ENCODE measurements at places on chromosomes 2 and 18.

DNA sequence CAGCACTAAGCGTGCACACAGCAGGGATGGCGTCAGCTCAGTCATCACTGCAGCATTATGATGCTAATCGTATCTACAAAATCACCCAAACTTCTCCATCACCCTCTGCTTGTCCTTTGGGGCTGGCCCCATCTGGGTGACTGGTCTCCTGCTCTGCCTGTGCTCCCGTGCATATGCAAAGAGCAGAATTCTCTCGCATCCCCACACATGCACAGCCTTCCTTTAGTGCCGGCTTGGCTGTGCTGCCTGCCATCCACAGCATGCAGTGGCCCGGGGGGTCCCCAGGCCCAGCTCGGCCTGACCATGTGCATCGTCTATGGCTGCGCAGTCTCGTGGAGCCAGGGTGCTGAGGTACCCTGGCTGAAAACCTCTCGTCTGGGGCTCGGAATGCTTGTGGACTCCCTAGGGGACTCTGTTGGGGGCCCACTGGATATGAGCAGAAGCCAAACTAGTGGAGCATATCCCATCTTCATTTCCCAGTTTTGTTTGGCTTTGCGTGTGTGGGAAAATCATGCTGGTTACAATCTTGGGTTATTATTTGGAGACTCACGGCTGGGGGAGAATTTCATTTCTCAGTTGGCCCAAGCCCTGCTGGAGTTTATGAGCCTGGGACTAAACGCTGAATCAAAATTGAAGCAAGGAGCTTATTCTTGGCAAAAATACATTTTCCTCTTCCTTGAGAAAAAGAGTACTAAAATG is 70.9 kb upstream of the HS6ST1 start:
- DNase-seq: no peak

GRCh38 chr2:182816866-182817265 is 49.6 kb downstream of the FRZB start:
- DNase-seq: no peak

DNA sequence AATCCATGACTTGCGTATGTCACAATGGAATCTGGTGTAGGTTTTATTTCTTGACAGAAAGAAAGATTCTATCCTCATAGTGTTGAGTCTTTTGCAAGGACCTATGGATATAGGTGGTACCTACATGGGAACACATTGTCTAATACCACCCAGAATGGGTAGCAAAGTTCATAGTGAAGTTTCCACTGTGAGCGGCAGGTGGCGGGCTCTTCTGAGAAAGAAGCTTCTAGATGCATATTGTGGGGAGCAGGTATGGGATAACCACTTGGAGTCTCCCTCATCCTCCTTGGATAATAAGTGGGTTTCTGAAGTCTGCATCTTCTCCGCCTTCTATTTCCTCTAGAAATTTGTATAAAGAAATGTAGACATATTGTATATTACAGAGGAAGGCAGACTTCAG is 44.9 kb downstream of the LINC00305 start:
- no peak for DNase-seq

DNA sequence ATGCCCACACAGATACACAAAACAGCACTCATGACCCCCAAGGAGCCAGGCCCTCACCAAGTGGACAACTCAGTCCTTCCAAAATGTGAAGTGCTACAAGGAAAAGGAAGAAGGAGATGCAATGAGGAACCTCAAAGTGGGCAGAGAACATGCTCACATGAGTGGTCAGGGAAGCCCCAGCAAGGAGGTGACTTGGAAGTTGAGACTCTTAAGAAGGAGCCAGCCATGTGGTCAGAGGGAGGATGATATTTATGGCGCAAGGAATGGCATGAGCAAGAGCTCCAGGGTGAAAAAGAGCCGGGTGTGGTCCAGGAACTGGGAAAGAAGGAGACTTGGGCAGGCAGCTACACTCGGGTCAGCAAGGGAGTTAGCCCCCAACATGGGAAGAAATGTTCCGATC is 30.0 kb upstream of the KLHL29 start:
- DNase-seq: no peak

All from naive thymus-derived CD8-positive, alpha-beta T cell (primary cell).